Stimulated activated effector memory CD8-positive, alpha-beta T cell treated with anti-CD3 and anti-CD28 coated beads, Interleukin-12 subunit alpha, Interleukin-12 subunit beta, amount 100 ng/mL, for 72 hours (primary cell): ENCODE measurements at places on chromosomes 12 and 14.

GRCh38 chr14:55116246-55117030 is 12.6 kb upstream of the LGALS3 start:
- no peak for DNase-seq

DNA sequence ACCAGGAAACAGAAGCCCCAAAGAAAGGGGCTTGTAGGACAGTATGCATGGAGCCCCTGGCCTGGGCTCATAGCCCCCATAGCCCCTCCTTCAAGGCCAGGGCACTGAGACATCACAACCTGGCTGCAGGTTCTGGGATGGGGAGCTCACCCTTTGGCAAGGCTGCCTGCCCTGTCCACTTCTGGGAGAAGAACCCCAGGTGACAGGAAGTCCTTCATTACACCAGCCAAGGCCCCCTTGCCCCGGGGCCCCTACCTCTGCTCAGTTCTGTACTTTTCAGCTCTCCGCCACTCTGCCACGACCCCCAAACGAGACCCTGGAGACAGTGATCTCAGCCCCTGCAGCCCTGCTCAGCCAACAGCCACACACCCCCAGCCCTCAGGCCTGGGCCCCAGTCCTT is 223.2 kb upstream of the RTL1 start:
- peak; percentile 15 for DNase-seq

- DNase-seq = no peak
Measured at GRCh38 chr14:68345738-68346137, 447.1 kb downstream of the ZFP36L1 start.

DNA sequence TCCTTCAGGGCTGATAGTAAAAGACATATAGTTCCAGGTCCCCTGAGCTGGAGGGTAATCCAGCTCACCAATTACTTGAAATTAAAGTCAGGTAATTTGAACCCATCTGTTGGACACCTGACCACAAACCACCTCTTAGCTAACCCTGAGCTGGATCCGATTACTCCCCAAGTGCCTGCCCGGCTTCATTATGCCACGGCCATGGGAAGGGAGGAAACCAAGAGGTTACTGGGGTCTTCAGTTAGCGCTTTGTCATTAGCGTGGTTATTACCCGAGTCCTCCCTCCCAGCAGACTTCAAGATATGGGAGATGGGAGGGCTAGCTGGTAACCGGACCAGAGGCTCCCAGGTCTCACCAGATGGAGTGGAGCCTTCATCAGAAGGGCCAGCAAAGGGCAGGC is 1071.4 kb downstream of the BCL11B start:
- no peak for DNase-seq

- DNase-seq = no peak
Measured at GRCh38 chr14:51518280-51518679, 133.4 kb upstream of the FRMD6 start.

DNA sequence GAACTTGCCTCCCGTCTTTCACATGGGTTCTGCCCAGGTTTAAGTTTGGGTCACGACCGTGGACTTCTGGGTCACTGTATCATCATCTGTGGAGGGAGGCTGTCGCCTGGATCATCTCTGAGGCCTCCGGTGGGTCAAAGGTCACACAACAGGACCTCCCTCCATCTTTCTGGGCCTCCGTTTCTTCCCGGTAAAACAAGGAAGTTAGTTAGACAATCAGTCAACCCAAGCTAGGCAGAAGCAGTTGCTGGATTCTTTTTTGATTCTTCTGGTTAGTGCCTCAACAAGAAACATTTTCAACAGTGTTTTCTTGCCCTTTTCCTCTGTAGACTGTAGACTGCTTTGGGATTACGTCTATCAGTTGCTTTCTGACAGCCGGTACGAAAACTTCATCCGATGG is 186.6 kb upstream of the BCL2L14 start:
- no peak for DNase-seq

GRCh38 chr12:9331218-9331626 is 123.0 kb upstream of the PZP start:
- peak; percentile 87 for DNase-seq

GRCh38 chr12:2779281-2779680 is 15.5 kb upstream of the FKBP4 start:
- no peak for DNase-seq

DNA sequence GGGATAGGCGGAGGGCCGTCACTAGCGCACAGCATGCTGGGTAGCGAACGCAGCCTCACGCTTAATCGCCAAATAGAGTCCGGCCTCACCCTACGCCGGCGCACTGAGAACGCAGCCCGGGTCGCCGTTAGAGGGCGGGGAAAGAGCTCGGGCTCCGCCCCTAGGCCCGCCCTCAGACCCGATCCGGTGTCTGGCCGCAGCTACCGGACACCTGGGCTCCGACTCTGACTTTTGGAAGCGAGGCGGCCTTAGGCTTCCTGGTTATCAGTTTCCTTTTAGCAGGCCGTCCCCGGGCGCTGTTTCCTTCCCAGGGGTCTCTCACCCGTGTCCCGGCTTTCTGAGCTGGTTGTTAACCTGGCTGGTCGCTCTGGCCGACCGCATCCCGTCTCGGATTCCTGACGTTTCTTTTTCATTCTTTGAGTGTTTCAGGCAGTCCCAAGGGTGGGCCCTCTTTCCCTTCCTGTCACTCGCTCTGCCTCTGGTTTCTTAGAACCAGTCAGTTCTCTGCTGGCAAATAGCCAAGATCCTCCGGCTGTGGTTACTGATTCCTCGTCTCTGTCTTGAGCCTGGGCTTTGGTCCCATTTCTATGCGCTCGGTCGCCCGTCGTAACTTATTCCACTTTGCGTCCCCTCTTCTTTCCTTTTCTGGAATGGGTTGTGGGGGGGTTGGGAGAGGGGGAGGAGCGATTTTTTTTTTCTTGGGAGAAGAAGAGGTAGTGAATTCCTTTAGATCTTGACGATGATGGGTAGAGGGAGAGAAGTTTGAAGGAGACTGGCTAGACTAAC is 464 bp upstream of the STRN3 start:
- peak; percentile 95 for DNase-seq

DNA sequence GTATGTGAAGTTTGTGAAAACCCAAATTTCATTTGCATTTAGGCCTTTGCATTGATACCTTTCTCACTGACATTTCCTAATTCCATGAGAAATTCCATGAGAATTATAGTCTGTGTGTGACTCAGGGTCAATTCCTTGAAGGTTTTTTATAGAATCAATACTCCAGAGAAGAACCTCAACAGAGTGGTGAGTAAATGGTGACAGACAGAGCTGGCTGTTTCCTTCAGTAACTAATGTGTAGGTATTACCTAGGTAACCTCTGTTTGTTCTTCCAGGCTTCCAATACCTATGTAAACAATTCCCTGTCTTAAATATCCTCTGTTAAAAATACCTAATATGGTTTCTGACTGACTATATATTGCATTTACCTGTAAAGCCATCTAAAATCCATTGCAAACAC is 117.0 kb downstream of the TTC8 start:
- no peak for DNase-seq
